ENCODE measurements at places on chromosomes 3 and 15.

GRCh38 chr3:78967061-78967460 lies 800.7 kb downstream of the ROBO1 start:
- DNase-seq = no peak

DNA sequence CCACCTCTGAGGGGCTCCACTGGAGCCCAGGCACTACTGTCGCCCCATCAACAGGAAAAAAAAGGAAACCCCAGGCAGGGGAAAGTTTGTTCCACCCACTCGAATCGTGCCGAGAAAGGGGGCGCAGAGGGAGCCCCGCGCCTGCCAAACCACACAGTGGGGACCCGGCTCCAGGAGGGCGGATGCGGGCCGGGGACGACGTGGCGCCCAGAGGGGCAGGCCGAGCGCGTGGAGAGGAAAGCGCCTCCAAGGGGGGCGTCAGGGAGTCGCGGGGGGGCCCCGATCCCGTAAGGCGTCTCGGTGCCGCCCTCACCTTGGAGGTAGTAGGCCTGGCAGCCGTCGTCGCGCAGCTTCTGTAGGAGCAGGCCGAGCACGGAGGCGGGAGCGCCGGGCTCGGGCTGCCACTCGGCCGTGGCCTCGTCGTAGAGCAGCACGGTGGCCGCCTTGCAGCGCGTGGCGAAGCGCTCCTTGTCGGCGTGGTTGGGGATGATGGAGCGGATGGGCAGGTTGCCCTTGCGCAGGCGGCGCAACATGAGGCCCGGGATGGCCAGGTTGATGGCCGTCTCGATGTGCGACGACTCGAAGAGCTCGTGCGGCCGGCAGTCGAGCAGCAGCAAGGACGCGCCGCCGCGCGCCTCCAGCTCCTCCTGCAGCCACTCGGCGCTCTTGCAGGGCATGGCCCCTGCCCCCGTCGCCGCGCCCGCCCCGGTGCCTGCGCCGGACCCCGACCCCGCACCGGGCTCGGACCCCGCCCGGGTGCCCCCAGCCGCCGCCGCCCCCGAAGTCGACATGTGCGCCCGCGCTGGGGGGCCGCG lies 627 bp downstream of the DUSP7 start:
- no peak for DNase-seq

GRCh38 chr3:16468002-16468335 lies 45.5 kb downstream of the RFTN1 start:
- no peak for DNase-seq

GRCh38 chr15:41203395-41203794 lies 27.2 kb downstream of the EXD1 start:
- no peak for DNase-seq

- no peak for DNase-seq
Measured at GRCh38 chr15:99433026-99433756, 132.6 kb upstream of the MEF2A start.

DNA sequence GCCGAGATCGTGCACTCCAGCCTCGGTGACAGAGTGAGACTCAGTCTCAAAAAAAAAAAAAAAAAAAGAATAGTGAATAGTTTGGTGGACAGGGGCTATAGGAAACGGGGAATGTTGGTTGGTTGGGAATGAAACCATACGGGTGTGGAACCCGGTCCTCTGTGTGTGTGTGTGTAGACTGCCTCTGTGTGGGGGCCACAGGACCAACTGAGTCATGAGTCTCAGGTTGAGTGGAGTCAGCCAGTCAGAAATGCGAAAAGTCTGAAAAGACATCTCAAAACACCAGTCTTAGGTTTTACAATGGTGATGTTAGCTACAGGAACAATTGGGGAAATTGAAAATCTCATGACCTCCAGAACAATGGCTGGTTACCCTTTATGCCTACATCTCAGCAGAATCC lies 44.5 kb downstream of the ZDHHC19 start:
- no peak for DNase-seq

DNA sequence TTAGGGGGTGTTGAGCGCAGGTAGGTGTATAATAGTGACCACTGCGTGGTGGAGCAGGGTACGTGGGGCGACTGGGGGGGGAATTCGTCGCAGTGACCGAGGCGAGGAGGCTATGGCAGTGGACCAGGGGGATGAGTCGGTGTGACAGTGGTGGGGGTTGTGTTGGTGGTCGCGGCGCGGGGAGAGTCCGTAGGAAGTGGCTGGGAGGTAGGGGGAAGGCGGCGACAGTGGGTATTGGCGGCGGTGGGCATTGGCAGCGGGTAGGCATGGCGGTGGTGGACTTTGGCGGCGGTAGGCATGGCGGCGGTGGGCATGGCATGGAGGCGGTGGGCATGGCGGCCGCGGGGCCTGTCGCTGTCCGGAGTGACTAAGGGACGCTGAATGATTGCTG lies 739 bp downstream of the SNRPN start:
- no peak for DNase-seq

- DNase-seq = no peak
Measured at GRCh38 chr3:25386686-25387255, 41.3 kb upstream of the RARB start.

- DNase-seq = no peak
Measured at GRCh38 chr15:82263350-82263749, 732 bp downstream of the SAXO2 start.

- DNase-seq = no peak
Measured at GRCh38 chr15:68558318-68559305, 20.2 kb upstream of the CORO2B start.

GRCh38 chr3:175246766-175247165 lies 387.6 kb downstream of the NAALADL2 start:
- no peak for DNase-seq

- DNase-seq = no peak
Measured at GRCh38 chr15:32956006-32956405, 238.2 kb downstream of the GREM1 start.

GRCh38 chr3:46715507-46716175 lies 2.0 kb downstream of the PRSS50 start:
- DNase-seq = no peak

DNA sequence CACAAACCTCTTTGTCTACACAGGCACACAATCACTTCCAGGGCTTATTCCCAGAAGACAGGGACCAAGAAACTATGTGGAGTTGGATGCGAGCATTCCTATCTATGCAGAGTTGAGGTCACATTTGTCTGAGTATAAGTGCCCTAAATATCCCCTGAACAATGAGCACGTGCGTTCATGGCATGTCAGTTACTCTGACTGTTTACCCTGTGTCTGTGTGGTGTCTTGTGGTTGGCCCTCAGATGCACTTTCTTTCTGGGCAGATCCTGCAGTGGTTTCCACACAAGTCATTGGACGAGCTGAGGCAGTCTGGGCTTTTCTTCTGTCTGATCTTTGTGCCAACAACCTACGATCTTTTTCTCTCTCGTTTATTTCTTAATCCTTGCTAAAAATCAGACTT lies 134.5 kb downstream of the FBN1 start:
- DNase-seq = no peak

- DNase-seq = no peak
Measured at GRCh38 chr15:61229883-61230180, 730 bp upstream of the RORA start.

GRCh38 chr15:87564681-87565080 lies 691.9 kb downstream of the NTRK3 start:
- no peak for DNase-seq

- DNase-seq = no peak
Measured at GRCh38 chr3:186502138-186502948, 41.8 kb downstream of the CRYGS start.

DNA sequence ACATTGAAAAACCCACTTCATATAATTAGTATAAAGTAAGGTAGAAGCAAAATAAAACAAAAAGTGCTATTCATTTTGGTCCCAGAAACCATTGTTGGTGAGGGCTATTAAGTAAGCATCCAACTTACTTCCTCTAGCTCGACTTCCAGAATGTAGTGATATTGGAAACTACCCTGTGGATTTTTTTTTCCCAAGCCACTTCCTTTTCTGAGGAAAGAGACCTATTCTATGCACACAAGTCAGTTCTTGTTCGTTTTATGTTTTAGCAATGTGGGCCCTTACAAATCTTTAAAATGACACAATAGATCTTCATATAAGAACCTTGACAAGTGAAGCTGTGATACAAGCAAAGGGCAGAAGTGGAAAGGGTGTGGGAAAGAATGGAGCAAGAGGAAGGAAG lies 402.0 kb upstream of the TBL1XR1 start:
- DNase-seq = no peak

GRCh38 chr15:50225938-50226337 lies 39.6 kb downstream of the HDC start:
- no peak for DNase-seq

GRCh38 chr15:56795502-56795901 lies 62.2 kb upstream of the ZNF280D start:
- DNase-seq = no peak

DNA sequence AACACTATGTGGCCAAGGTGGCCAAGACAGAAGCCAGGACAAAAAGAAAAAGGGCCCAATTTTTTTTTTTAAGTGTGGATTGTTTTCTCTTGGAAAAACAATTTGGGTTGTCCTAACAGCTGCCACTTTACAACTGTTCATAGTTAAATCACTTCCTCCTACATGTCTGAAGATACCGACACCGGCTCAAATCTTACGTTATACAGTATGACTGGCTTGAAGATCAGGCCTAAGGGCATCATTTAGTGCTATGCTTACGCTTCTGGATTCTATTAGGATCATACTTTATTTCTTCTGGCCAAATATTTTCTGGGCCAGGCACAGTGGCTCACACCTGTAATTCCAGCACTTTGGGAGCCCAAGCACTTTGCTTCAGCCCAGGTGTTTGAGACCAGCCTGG lies 404.4 kb downstream of the MECOM start:
- DNase-seq = no peak

GRCh38 chr3:158297940-158298339 lies 188.1 kb downstream of the RSRC1 start:
- no peak for DNase-seq

DNA sequence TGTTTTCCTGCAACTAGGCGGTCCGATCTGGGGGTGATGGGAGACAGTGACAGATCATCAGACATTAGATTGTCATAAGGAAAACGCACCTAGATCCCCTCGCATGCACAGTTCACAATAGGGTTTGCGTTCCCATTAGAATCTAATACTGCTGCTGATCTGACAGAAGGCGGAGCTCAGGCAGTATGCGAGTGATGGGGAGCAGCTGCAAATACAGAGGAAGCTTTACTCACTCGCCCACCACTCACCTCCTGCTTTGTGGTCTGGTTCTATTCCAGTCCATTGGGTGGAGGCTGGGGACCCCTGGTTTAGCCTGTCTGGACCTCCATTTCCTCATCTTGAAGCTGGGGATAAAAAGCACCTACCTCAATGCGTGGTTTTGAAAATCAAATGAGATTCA lies 437.5 kb upstream of the PROK2 start:
- no peak for DNase-seq

GRCh38 chr15:37536967-37537605 lies 397.4 kb upstream of the TMCO5A start:
- DNase-seq = no peak

DNA sequence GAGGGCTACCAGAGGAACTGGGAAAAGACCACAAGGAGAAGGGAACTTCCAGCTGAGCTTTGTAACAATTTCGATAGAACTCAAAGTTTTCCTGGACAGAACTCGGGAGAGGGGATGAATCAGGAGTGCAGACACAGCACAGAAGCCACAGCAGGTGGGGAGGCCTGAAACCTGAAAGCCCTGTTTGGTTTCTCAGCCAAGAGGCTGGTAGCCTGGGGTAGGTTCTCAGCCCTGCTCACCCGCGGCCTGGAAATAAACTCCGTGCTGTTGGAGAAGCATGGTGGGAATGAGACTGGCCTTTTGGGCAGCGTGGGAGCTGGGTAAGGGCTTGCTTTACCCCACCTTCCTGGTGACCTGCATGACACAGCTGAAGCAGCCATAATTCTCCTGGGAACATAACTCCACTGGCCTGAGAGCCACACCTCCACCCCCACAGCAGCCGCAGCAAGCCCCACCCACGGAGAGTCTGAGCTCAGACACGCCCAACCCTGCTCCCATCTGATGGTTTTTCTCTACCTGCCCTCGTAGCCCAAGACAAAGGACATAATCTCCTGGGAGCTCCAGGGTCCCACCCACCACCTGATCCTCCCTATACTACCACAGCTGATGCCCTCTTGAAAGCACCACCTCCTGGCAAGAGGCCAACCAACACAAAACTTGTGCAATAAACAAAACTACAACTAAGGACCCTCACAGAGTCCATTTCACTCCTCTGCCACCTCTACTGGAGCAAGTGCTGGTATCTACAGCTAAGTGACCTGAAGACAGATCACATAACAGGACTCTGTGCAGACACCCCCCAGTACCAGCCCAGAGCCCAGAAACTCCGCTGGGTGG lies 52.5 kb upstream of the CHRM5 start:
- no peak for DNase-seq

DNA sequence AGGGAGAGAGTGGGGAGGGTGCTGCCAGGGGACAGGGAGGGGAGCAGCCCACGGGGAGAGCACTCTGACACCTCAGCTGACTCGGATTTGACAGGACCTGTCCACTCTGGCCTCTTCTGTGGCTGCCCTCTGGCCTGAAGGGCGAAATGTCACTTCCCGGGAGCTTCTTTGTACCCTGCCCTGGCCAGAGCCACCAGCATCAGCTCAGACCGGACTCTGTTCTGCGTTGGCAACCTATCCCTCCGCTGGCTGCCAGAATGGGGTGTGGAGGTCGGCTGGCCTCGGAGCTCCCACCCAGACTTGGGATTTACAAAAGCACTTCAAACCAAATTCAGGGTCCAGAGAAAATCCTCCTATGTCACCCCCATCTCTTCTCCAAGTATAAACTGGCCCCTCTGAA lies 336.7 kb upstream of the FRG2C start:
- no peak for DNase-seq

DNA sequence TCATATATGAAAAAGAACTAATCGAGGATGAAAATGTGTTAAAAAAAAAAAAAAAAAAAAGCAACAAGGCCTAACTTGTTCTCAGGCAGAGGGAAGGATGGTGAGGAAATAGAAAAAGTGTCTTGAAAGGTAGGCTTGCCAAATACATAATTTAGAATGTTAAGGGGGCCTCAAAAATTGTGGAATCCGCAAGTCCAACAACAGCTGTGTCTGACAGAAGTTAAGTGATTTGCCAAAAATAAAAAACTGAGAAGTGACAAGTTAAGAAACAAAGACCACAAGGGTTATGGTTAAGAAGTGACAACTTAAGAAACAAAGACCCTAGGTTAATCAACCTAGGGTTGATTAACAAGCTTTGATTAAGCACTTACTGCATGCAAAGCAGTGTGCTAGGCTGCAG lies 110.6 kb downstream of the P2RY1 start:
- DNase-seq = no peak

DNA sequence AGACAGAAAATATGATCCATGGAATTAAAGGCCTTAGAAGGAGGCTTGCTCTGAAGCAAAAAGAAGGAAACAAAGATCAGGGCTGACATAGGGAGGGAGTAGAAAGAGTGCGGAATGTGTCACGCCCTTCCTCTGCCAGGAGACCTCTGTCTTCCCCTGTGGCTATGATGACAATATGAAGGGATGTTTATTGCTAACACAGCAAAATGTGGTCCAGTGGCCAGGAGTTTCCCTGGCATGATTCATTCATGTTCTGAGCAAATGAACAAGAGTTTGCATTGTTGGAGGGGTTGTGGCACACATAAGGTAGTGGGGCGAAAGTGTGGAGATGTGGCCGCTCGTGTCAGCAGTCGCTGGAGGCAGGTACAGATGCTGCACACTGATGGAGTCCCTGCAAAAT lies 169.4 kb downstream of the SHQ1 start:
- no peak for DNase-seq

- no peak for DNase-seq
Measured at GRCh38 chr15:61201322-61201721, 27.8 kb downstream of the RORA start.

- no peak for DNase-seq
Measured at GRCh38 chr3:69695443-69695842, 43.8 kb upstream of the MITF start.

Measured in stimulated activated CD8-positive, alpha-beta memory T cell treated with anti-CD3 and anti-CD28 coated beads, Interleukin-4, amount 100 ng/mL, for 4 hours (primary cell).